Eye (tissue), 1 donor: ENCODE measurements at places on chromosomes 5 and 9.

DNA sequence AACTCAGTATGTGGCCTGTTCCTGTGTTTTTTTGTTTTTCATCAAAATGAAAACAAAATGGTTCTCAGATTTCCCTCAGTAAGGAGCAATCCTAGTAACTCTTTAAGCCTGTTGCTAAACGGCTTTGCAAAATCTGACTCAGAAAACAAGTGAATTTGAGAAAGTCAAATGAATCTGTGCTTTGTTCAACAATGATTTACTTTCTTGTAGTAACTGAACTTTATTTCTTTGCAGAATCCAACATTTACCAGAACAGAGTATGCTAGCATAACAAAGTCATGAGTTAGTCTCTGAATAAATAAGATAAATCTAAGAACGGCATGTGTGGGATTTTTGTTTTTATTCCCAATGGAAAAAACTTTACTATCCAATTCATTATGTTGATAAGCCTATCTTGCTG lies 93.8 kb downstream of the OXCT1 start:
- DNase-seq: no peak

GRCh38 chr5:150075233-150075632 lies 11.1 kb downstream of the CSF1R start:
- no peak for DNase-seq

DNA sequence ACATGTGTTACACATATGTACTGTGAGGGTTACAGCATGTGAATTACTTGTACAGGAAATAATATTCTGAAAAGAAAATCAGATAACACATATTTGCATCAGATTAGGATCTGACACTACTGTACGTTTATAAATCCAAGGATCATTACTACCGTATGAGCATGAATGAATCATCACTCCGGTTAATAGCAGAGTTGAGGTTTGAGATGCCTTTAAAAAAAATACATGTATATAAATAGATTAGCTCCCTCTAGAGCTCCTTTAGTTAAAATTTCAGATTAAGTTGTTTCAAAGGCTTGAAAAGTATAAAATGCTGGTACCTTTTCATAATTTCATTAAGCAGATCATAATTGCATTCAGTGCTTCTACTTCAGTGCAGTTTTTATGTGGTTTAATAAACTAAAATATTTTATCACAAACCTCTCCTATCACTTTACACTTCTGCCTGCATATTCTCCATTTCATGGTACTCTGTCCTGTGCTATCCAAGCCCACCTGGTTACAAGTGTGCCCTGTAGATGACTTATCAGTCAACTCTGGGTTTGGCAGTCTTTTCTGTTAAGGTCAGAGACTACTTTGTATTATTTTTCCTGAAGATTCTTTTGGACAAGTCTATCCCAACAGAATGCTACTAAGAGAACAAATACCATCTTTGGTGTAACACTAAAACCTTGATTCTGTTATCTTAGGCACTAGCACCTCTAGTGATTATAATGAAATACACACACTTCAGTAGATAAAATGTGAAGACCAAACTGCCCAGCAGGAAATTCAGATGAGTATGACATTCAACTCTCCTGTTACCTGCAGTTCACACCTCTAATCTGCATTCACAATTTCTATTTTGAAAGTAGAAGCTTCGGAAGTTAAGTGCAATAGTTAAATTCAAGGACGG lies 48.0 kb upstream of the POU5F2 start:
- no peak for DNase-seq

DNA sequence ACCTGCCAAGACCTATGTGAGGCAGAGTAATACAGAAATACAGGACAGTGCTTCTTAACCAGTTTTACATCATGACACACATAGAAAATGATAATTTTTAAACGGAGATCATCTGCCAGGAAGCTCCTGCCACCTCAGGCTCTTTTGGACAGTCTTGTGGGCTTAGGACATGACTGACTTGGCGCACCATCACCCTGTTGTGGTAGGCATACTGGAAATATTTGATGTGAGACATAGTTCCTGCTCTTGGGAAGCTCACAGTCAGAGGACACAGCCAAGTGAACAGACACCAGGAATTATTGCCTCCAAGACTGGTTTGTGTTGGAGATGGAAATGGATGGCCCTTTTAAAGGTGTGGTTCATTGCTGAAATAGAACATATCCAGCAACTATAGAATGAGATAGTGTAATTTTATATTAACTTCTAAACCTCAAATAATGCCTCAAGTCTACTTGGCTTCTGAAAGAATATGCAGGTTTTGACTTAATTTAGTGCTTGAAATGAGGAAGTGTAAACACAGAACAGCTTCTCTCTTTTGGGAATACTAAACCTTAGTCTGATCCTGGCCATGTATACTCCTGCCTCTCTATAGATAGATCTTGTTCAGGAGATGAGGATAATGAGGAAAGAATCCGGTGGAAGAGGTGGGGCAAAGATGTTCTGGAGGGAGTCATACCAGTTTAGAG lies 19.7 kb downstream of the CPEB4 start:
- DNase-seq: no peak

- DNase-seq: no peak
Observed at GRCh38 chr5:86981898-86982297, 285.8 kb upstream of the RASA1 start.

DNA sequence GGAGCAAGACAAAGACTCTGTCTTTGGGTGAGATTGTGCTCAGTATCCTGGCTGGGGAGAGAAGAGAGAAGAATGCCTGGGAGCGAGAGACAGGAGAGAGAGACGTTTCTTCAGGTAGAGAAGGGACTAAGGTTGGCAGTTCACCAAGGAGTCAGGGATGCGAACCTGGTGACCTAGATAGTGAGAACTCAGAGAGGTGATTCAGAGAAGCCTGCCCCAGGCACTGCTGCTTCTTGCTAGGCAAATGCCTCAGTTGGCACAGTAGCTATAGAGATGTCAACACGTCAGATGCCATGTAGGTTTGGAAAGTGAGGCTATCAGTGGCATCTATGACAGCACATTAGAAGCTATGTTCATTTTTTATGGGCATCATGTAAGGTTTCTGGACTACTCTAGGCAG lies 231.6 kb upstream of the VLDLR start:
- DNase-seq: no peak

DNA sequence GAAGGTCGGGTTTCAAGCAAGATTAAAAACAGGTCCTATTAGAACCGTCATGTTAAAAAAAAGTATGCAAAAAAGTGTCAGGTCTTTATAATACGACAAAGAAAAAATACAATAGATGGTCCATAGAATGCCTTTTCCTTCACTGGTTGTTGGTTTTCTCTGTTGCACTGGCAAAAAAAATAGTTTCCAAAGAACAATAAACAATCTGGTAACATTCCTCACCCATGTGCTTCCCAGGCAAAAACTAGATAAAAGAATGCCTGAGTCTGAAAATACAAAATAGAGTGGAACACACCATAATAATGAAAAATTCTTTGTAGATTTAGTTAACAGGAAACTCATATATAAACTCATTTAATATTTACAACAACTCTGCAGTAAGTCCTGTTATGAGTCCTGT lies 590.0 kb upstream of the DMAC1 start:
- no peak for DNase-seq

GRCh38 chr9:130212543-130213297 lies 40.5 kb downstream of the NCS1 start:
- DNase-seq: no peak

DNA sequence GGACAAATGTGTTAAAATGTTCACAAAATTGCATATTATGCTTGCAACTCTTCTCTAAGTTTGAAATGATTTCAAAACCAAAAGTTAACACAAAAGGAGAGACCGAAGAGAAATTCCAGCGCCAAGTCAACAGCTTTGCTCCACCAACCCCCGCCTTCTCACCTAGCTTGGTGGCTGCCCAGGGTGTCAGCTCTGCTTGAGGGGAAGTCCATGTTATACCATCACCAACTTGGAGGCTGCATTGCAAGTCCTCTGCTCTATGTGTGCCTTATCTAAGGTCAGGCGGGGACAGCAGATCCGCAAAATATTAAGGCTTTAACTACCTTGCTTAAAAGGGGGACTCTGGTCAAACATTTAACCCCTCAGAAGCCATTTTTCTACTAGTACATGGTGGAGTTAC lies 14.6 kb downstream of the CCNJL start:
- no peak for DNase-seq

DNA sequence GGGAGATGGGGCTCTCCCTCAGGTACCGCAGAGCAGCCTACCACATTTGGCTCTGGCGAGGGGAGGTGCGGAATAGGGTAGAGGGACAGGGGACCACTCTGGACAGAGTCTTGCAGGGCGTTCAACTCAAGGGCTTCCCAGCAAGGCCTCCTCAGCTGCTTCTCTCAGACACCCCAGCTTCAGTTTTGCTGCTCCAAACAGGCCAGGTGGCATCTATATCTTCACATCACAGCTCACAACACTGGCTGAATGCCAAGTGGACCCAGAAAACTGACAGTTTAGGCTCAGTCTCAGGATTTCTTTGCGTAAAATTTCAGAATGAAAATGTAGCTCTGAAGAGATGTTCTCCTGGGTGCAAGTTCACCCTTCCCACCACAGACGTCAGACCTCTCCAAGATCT lies 592.6 kb upstream of the ADAMTS16 start:
- no peak for DNase-seq

DNA sequence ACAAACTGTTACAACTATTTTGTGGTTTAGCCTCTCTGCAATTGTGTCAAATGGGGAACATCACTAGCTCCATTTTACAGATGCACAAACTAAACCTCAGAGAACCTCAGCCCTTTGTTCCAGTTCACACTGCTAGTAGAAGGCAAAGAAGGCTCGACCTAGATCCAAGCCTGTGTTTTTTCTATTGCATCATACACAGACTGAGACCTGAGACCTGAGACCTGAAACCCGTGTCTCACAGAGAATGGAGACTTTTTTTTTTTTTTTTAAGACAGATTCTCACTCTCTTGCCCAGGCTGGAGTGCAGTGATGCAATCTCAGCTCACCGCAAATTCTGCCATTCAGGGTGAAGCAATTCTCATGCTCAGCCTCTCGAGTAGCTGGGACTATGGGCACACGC lies 120.8 kb downstream of the GALNT10 start:
- DNase-seq: no peak

DNA sequence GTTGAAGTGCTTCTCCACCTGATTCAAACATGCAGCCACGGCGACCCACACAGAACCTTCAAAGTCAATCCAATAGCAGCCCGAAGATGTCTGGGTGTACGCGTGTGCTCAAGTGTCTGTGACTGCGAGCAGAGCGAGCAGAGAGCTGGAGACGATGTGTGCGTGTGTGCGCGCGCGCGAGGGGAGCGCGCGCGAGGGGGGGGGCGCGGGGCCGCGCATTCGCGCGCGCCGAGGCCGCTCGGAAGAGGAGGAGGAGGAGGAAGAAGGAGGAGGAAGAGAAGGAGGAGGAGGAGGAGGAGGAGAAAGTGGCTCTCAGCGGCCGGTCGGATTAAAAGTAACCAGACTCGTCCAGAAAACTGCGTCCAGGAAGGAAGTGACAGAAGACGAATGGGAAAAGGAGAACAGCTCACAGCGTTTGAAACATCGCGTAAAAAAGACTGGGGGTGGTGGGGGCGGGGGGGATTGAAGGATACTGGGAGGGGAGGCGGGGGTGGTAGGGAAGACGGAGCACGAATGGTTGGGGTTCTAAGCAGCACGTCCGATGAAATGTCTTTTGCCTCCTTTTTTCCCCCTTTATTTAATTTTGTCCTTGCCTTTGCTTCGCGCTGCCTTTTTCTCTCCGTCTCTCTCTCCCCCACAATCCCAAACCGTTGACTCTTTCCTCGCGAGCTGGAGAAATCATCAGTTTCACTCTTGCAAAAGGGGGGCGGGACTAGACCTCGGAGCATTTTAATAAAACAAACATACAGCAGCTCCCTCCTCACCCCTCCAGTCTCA lies at the start of gene MEF2C:
TSS of gene MEF2C (minus strand) at position 126 of the 777 bp plus-strand sequence. CDS start 59,396 bp downstream, outside the sequence.
- DNase-seq: peak; percentile 88

DNA sequence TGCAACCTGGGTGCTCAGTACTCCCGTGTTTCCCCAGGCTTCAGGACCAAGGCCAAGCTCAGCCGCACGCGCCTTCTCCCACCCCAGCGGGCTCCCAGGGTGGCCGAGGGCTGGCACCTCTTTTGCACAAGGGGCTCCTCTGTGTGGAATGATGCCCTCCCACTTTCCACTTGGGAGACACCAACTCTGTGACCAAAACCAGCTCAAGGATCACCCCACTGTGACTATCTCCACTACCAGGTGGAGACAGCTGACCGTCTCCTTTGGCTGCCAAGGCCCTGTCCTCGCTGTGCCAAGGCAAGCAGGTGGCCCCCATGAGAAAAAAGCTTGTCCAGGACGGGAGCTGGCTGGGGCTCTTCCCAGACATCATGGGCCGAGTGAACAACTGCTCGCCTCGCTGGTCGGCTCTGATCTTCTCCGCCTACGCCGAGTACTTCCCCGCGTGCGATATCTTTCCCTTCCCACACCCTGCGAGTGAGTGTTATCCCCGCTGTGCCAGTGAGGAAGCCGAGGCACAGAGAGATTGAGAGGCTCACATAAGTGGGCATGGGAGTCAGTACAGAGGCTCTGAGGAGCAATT lies 132.8 kb downstream of the ZNF354C start:
- no peak for DNase-seq

DNA sequence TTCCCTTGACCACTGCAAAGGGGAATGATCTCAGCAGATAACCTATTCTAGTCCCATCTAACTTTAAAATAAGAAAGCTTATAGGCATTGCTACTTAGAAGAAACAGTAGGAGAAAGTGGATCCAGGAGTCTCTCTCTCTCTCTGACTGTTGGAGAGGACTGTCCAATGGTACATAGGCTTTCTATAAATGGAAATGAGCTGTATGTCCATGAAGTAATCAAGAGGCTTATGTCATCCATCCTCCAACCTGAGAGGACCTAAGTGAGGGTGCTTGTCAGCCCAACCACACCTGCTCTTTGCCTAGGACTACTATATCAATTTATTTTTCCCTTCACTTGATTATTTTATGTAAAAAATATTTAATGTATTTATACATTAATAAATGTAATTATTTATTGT lies 172.3 kb downstream of the PAPPA start:
- DNase-seq: no peak

GRCh38 chr5:113311301-113311700 lies 123.5 kb downstream of the TSSK1B start:
- no peak for DNase-seq

DNA sequence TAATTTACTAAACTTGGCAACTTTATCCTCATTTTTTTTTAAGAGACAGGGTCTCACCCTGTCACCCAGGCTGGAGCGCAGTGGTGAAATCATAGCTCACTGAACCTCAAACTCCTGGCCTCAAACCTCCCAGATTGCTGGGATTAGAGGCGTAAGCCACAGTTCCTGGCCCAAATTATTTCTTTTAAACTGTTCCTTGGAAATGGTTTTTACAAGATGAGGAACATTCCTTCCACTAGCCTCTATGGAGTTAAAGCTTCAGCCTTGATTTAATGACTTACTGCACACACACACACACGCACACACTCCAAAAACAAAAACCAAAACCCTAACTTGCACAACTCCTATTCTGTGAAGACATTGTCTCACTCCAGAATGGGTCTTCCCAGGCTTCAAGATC lies 77.2 kb upstream of the TARS1 start:
- no peak for DNase-seq

GRCh38 chr5:140181002-140181483 lies 6.1 kb downstream of the CYSTM1 start:
- DNase-seq: no peak

GRCh38 chr5:159657771-159658170 lies 258.5 kb upstream of the ADRA1B start:
- DNase-seq: peak; percentile 30

GRCh38 chr5:84370176-84370575 lies 14.5 kb downstream of the EDIL3 start:
- no peak for DNase-seq

- peak; percentile 55 for DNase-seq
Observed at GRCh38 chr5:158013939-158014338, 155.0 kb upstream of the CLINT1 start.
